ENCODE measurements at places on chromosomes 1 and 21.

DNA sequence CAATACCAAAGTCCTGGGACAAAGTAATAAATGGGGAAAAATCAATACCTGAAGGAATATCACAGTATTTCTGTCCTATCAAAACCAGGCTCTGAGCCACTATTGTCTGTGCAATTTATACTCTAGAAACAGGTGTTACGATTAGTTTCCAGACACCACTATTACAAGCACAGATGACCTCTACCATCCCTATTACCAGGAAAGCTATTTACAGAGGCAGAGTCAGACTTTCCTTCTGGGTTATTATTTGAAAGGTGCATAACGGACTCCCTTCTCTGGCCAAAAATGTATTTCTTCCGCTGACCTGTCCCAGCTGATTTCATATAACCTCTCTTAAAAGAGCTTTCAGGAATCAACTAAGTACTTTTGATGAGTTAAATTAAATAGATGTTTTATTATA is 154.6 kb upstream of the LRRC7 start:
- no peak for DNase-seq

- no peak for DNase-seq
Observed at GRCh38 chr1:58003988-58004387, 542.5 kb downstream of the OMA1 start.

- no peak for DNase-seq
Observed at GRCh38 chr1:169122976-169123375, 16.5 kb downstream of the ATP1B1 start.

DNA sequence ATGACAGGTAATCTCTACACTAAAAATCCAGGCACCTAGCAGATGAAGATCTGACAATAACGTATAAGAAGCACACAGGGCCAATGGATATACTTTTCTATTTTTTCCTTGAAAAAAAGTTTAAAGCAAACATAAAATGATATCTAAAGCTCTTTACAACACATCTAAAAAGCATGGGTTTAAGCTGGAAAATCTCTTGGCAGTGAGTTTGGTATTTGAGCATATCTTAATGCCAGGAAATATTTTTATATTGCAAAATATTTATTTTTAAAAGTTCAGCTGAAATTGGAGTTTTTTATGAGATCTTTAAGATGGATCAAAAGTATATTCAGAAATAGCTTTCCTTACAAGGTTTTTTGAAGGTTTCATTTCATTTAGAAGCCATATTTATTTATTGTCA is 40.5 kb downstream of the SLC5A9 start:
- DNase-seq = no peak

- no peak for DNase-seq
Observed at GRCh38 chr21:46081862-46082712, 15.8 kb upstream of the COL6A2 start.

DNA sequence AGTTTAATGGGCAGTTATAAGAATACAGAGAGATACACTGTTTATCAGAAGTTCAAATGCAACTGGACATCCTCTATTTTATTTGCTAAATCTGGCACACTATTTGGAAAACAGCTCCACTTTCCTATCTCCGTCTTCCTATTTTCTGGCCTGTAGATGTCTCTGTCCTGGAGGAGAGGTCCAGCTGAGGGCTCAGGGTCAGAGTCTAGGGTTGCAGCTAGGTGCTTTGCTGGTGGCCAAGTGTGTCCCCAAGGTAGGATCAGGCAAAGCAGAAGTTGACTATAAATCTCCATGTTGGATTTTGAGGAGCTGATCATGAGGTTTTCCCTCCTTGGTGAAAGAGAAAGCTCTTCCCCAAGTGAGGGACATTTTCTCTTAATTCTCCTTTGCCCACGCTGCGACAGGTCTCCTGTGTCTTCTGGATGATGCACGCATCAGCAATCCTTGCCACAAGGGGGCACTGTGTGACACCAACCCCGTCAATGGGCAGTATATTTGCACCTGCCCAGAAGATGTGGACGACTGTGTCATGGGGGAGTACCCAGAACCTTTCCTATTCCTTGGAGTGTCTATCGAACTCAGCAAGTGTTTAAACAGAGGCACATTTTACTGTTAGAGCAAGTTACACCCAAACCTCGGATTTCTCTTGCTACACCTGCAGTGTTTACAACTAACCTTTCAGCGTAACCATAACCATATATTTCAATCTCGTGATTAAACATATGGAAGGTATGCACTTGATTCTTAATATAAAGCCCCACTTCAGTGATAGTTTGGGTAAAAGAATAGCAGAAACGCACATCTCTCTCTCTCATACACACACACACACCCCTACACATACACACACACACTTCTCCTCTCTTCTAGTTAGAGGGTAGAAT is 10.2 kb downstream of the ADAM30 start:
- DNase-seq = no peak

- DNase-seq = no peak
Observed at GRCh38 chr1:27301582-27302199, 20.3 kb upstream of the TMEM222 start.

- no peak for DNase-seq
Observed at GRCh38 chr1:115463347-115463746, 125.3 kb upstream of the NGF start.

DNA sequence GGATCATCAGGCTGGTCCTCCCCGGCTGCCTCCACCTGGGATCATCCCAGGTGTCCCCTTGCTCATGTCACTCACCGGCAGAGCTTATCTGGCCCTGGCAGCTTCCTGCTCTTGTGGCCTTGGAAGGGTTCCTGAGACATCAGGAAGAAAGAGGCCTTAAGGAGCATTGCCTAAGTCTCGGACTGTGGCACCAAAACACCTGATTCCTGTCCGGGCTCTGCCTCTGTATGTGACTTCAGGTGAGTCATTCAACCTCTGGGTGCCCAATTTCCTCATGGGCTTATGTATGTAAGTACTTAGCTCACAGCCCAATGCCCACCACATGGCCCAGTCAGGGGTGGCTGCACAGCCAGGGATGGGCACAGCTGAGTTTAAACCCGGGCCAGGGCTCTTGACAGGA is 255.9 kb upstream of the VAMP3 start:
- no peak for DNase-seq

- DNase-seq = no peak
Observed at GRCh38 chr1:54487571-54488050, 60.4 kb upstream of the ACOT11 start.

DNA sequence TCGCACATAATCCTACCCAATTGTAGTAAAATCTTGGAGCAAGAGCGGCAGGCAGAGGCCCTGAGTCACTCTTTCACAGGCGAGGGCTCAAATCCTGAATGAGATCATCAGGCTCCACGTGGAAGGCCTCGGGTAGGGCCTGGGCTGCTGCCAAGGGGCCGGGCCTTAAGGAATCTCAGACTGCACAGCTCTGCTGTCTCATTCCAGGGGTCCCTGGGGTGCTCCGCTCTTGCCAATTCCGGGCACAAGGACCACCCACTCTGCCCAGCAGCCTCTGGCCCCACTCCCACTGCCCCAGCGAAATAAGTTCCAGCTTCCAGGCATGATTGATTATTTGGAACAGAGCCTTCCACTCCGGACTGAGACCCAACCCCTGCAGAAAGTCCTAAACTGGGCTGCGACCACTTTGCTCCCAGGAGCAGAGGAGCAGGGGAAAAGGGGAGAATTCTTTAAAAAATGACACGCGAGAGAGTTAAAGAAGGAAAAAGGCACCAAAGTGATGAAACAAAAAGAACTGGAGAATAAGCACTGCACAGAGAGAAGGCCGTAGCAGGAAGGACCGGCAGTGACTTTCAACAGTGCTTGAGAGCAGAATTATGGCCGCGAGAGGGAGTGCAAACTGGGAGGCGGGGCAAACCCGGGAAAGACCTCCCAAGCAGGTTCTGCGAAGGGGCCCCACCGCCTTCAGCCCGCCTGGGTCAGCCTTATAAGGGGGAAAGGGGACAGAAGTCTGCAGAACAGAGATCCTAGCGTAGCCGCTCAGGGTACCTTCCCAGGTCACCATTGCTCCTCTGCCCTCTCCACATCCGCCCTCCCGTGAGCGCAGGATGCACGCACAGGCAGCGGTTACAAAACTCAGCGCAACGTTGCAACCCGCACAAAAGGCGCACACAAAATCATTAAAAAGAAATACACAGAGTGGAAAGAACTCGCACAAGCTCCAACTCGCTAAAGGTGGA is 2.0 kb downstream of the ADAMTS1 start:
- peak; percentile 60 for DNase-seq

GRCh38 chr1:178642282-178642681 is 82.8 kb upstream of the RALGPS2 start:
- no peak for DNase-seq

DNA sequence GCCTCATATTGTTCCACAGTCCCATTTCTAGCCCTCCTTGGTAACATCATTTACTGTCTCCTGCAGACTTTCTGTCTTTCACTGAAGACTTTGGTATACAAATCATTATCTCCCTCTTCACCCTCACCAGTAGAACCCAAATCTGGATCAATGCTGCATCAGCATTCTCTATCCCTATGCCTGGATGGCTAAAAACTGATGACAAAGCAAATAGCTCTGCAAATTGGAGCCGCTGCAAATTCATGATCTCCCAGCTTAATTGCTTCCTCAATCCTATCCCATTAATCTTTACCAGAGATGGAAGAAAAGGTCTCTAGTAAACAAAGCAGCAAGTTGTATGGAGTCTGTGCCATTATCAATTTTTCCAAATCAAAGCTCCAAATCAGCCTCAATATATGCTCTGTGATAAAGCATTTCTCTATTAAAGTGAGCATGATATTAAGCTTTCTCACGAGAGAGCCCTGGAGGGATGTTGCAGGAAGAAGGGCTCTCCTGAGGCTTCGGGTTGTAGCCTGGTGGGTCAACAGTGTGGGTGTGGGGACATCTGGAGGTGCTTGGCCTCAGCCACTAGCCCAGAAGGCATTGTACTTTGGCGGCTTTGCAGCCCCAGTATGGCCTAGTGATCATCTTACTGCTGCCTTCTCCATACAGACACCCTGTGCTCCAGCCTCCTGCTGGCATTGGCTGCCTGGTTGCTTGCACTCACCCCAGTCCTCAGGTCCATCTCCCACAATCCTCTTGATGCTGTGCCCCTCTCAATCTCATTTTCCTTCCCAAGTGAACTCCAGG is 46.2 kb upstream of the COL24A1 start:
- no peak for DNase-seq

- DNase-seq = no peak
Observed at GRCh38 chr1:89200663-89201062, 1.9 kb upstream of the GBP4 start.

DNA sequence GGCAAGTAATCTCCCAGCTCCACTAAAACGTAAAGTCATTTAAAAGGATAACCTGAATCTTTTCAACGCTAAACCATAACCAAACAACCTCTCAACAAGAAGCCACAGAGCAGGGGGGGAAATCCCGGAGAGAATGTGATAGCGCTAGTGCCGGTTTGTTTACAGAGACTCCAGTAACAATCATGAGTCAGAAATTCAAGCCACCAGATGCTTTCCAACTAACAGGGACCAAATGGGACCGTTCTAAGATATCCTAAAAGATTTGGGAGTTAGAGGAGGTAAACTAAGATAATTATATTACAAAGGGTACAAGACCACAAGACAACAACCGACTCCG is 825 bp downstream of the DCAF8 start:
- DNase-seq = peak; percentile 77

DNA sequence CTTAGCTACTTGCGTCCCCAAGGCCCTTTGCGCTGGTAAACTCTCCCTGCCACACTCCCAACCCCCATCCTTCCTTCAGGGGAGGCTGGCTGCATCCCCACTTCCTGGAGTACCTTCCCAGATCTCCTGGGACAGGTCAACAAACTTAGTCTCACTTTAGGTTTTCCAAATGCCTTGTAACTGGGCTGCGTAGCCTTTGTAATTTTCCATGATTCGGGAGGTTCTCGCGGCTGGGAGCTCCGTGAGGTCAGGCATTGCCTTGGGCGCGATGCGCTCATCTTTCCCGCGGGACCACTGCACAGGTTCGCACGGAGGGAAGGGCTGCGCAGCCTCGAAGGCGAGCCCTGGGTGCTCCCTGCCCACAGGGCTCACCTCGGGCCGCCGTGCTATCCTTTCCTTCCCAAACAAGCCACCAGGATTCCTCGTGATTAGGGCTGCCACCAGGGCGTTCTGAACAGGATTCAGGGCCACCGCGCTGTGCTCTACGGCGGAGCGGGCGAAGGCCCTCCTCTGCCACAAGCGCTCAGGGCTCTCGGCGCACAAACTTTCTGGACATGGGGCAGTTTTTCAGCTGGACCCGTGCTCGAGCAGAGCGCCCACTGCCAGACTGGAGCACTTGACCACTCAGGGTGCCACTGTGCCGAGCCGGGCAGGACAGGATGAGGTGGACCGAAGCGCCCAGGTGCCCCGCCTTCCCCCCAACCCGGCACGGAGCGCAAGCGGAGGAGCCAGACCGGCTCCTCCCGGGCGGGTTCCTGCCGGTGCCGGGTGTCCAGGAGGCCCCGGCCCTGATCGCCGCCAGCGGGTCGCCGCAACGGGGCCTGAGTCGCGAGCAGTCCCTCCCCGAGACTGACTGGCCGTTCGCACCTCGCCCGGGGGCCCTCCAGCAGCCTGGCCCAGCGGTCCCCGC is 1.1 kb downstream of the TMPRSS2 start:
- no peak for DNase-seq

DNA sequence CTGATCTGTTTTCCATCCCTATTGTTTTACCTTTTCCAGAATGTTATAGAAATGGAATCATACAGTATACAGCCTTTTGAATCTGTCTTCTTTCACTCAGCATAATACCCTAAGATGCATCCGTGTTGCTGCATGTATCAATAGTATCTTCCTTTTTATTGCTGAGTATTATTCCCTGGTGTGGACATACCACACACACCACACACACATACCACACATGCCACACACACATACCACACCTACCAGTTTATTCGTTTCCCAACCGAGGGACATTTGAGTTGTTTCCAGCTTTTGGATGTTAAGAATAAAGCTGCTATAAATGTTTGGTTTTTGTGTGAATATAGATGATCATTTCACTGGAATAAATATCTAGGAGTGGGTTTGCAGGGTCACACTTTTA is 22.2 kb upstream of the SLC30A1 start:
- DNase-seq = no peak

- DNase-seq = peak; percentile 72
Observed at GRCh38 chr21:41678924-41679318, 87.9 kb downstream of the RIPK4 start.

Data from NCI-H2171 treated with DMSO at 0.1 percent for 48 hours (cell line).